IPS-NIHi11 (cell line): ENCODE measurements at places on chromosomes 1 and 21.
A peak's percentile ranks its signal among the peaks of the same experiment; 100 is the strongest.

DNA sequence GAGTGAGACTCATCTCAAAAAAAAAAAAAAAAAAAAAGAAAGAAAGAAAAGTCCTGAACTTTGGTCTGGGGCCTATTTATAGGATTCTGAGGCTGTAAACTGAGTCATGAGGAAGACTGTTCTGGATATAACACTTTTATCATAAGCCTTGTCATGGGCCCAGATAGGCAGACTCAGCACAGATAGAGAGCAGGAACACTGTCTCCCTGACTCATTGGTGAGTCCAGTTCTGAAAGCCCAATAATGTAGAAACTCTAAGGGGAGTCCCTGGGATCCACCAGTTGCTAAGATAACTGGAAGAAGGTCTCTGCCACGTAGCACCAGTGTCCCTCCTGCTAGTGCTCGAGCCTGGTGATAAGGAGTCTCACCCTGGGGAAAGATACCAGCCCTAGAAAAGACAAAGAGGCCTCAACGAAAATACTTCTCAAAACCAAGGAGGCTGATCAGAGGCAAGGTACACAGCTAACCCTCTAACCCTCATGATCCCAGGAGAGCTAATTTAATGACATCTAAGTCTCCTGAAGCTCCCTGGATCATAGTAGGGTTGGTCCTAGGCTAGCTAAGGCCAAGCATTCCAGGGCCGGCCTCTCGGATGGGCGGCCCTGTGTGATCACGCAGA is 43.5 kb downstream of the LPAR3 start:
- DNase-seq, result no peak

- DNase-seq, result no peak
Measured at GRCh38 chr1:231855361-231855760, 228.8 kb downstream of the DISC1 start.

DNA sequence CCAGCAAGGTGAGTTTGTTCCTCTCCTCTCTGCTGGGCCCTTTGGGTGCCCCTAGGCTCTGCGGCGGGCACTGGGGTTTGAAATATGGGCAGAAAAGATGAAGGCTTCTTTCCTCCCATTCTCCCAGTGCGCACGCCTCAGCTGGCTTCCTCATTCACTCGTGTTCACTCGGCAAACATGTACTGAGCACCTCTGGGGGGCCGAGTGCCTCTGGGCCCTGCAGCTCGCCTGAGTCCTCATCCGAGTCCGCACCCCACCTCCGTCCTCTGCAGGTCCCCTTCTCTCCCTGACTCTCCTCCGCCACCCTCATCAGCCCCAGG is 98.5 kb upstream of the RUNX3 start:
- DNase-seq, result no peak

DNA sequence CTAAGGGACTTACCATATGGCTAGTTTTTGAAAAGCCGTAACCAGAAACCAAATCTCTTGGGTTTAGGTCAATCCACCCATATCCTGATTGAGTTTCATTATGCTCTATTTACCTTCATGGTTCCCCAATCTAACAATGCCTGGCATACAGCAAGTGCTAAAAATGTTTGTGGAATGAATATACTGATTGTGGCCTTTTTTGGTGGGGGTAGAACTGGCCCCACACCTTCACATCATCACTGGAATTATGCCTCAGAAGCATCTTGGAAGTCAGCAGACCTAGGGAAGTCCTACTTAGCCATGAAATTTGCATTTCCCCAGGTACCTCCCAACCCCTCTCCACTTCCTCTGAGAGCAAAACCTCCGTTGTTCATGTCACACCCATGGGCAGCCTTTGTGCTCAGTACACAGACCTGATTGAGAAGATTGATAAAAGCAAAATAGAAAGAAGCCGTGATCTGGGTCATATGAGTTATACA is 17.8 kb upstream of the SLAMF1 start:
- no peak for DNase-seq

DNA sequence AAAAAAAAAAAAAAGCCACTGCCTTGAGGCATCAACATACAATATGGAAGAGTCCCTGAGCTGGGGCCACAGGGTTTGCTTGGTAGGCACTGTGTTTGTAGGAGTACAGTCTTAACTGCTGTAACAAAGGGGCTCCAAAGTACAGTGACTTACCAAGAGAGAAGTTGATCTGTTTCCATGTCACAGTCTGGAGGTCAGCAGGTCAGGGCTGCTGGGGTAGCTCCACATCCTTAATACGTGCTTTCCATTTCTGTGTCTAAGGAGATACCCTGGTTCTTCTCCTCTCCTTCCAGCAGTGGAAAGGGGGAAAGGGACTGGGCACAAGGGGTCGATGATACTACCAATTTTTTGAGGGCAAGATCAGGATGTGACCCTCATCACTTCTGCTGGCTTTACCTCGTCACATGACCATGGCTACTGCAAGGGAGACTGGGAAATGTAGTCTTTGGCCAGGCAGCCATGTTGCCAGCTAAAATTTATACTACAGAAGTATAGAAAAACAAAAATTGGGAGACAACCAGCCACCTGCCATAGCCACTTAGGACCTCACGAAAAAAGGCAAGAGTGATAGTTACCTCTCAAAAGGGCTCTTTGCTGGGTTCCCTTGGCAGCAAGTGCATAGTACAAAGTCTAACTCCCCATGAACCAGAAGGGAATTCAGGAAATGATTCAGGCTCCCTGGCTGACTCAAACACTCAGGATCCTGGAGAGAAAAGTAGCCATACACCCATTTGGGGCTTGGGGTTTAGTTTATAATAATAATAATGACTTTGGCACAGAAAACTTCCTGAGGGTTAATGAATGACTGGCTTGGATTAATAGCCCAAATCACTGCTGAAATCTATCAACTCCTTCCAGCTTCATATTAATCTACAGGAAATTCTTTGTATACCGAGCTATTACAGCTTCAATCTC is 52.7 kb upstream of the ATP5PO start:
- DNase-seq, result peak; percentile 77

DNA sequence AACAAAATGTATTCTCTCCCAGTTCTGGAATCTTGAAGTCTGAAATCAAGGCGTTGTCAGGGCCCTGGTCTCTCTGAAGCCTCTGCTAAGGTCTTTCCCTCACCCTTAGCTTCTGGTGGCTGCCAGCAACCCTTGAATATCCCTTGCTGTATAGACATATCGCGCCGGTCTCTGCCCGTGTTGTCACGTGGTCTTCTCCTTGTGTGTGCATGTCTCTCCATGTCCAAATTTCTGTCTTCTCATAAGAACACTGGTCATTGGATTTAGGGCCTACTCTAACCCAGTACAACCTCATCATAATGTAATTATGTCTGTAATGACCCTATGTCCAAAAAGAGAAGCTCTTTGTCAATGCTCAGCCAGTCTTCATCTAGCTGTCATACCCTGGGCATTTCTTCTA is 85.7 kb upstream of the ETS2 start:
- no peak for DNase-seq

DNA sequence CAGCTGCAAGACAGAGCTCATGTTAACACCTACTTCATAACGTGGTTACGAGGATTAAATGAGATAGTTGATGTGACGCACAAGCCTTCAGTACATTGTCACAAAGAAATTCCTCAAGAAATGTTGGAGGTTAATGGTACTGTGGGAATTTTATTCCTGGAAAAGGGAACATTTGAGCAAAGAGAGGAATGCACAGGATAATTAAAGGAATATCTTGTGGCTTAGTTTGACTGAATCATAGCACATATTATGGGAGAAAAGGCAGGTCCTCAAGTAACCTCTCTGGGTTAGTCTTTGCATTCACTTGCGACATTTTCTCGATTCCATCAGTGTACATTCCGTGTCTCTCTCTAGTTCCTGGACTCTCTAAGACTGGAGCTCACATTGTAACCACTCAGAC is 300.2 kb upstream of the DUSP10 start:
- DNase-seq, result no peak

DNA sequence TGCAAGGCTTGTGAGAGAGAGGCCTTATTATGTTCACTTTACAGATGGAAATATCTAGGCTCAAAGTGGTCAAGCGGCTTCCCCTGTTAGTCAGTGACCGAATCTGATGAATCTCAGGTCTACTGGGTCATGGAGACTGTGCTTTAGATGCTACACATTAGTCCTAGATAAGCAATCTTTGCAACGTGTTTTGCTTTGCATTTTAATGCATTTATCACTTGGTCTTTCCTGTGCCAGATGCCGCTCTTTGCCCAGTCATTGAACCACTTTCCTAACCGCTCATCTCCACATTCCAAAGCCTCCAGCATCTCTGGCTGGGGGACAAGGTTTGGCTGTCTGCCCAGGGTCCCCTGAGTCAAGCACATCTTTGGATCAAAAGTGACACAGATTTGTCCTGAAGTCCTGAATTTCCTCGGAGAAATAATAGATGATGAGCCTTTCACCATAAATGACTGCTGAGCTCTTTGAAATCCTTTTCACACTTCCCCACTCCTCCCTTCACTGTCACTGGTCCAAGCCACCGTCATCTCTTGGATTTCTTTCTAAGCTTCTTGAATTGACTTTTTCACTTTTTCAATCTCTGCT is 96.0 kb upstream of the USP24 start:
- DNase-seq, result no peak

DNA sequence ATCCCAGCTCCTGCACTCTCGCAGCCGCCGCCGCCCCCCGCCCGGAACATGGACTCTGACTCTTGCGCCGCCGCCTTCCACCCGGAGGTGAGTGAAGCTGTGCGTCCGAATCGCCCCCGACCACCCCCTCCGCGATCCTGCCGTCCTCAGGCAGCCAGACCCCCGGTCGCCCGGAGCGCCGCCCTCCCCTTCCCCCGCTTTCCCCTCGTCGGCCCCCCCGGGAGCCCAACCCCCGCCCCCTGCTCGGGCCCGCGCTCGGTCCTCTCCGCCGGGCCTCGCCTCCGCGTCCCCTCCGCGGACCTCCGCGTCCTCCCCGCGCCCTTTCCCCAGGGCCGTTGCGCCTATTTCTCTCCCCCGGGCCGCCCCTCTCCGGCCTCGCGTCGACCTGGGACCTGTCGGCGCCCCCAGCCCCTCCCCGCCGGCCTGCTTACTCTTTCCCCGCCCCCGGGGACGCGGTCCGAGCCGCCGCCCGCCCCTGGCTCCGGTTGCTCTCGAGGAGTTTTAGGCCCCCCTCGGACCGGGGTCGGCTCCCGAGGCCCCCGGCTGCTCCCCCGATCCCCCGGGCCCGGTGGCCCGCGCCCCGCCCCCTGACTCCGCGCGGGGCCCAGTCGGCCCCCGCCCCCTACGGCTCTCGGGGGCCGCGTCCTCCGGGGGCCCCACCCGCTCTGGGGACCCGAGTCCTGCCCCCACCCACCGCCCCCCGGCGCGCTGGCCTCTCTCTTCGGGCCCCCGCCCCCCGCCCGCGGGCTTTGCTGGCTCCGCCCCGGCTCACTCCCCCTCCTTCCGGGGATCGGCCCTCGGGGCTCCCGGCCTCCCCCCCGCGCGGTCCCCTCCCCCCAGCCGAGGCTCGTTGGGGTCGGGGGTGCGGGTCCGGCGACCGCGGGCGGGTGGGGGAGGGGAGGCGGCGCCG is 743 bp downstream of the PHF13 start:
- peak; percentile 91 for DNase-seq

DNA sequence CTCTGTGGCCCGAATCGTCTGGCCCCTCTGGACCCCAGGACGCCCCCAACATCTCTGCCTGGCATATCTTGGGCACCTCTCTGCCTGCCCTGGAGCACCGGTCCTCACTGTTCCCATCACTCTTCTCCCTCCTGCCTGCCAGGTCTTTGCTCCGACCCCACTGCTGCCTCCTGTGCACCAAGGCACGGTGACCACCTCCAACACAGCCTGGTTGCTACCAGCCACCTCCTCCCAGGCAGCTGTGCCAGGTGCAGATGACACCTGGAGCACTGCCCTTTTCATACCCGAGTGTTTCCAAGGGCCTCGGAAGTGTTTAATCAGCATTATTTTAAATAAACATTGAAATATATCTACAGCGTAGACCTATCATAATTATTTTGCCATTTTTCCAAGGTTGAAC is 31.3 kb downstream of the PKNOX1 start:
- DNase-seq, result no peak

GRCh38 chr1:172761581-172762486 is 102.9 kb downstream of the FASLG start:
- no peak for DNase-seq

GRCh38 chr1:178727014-178727895 is 2.2 kb downstream of the RALGPS2 start:
- DNase-seq, result no peak

DNA sequence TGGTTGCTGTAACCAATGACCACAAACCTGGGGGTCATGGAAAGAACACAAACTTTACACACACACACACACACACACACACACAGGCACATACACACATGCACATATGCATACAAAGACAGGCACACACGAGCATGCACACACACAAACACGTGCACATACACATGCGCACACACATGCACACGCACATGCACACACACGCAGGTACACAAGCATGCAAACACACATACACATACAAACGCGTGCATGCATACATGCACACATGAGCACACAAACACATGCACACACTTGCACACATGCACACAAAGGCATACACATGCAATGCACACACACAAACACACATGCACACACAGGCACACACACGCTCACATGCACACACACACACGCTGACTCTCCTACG is 44.0 kb downstream of the UBASH3A start:
- no peak for DNase-seq

DNA sequence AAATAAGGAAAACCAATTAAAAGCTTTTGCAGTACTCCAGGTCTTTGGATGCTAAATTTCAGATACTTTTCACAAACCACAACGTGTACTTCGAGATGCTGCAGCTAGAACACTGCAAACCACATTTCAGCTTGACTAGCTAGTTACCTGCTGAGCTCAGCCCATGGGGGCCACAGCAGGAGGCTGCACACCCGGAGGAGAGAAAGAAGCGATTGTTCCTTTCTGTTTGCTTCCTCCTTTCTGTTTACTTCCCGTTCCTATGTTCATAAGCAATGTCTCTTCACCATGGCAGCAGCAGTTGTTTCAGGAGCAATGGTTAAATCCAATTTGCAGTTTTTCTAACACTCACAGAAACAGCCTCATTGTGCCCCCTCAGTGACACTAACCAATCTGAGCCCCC is 225.6 kb upstream of the FGGY start:
- DNase-seq, result no peak

- DNase-seq, result peak; percentile 89
Measured at GRCh38 chr1:232805269-232806185, at the start of gene MAP10. Gene MAP10 (plus strand): TSS chr1:232805416. CDS start chr1:232805450, 34 bp downstream.

DNA sequence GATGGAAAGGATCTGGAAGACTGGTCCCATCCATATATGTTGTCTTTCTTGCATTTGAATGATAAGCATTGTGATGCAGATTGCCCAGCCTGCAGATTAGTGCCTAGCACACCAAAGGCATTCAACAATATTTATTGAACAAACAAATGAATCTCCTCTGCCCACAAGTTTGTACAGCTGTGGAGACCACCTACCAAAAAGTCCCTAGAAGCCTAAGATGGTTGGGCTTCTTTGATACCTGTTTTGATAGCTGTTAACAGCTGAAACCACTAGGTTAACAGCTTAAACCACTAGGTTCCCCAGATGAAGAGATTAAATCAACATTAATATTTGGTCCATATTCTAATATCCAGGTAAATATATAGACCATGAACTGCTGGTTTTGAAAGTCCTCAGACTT is 9.8 kb downstream of the DUSP10 start:
- DNase-seq, result no peak

- peak; percentile 42 for DNase-seq
Measured at GRCh38 chr21:34890724-34891612, 158.1 kb downstream of the RUNX1 start.
